ENCODE measurements at places on chromosomes 2 and 18.

DNA sequence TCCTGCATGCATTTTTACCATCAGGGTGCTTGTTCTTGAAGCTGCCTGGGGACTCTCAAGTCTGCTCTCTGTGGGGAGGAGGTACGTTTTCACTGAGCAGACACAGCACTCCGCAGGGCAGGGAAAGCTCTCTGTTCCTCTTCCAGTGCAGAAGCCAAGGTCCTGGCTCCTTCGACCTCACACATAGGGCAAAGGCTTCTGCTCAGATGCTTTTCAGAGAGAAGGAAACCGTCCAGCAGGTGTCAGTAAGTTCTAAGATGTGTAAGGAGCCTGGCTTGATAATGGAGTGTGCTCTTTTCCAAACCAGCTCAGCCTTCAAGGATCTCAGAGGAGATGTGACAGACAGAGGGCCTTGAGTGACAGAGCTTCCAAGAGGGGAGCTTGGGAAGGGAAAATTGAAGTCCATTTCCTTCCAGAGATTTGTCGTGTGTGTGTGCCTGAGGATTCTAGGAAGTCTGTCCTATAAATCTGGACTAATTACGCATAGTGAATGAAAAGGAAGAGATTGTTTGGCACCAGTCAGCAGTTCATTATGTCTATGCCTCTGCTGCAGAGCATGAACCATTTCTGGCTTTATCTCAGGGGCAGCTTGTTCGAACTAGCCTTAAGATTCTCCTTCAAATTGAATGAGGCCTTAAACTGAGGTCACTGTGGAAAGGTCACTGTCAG is 67.3 kb upstream of the UPP2 start:
- DNase-seq, result no peak

DNA sequence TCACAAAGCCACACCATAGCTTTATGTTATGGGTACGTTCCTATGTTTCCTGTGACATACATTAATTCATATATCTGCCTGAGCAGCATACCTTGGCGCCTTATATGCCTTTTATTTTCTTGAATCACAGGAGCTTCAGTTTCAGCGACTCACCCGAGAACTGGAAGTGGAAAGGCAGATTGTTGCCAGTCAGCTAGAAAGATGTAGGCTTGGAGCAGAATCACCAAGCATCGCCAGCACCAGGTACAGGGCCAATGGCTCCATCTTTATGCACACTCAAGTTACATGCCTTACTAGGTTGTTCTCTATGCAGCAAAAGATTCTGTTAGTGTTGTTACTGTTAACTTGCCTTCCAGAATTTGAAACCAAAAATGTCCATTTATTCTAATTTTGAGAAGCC is 120.4 kb downstream of the PKP4 start:
- no peak for DNase-seq

DNA sequence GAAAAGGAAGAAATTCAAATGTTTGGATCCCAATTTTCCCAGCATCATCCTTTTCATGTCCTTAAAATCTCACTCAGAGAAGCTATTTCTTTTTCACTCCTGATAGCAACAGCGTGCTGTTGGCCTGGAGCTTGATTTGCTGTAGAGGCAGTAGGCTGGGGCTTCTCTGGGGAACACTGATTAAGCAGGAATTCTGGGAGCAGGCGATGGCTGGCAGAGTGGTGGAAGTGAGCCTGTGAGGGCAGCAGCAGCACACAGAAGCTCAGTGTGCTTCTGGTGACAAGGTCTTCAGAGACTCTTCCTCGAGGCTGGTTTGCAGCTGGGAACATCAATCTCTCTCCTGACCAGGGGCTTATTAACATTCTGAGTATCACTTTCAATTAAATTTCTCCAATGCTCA is 284.6 kb downstream of the DPP10 start:
- no peak for DNase-seq

DNA sequence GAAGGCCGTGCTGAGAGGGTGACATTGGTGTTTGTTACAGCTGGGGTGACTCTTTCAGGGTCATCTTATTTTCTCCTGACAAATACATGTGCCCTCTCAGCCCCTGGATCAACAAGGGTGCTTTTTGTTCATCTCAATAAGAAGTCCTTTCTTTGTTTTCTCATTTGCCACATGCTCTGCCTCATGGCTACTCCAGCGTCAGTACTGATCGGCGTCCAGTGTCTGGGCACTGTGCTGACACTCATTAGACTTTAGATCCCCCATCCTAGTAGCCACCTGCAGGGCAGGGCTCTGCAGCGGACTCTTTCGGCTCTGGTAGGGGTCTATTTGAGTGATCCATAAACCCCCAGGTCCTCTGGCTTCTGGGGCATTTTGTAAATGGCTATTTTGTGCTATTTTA is 38.4 kb downstream of the NPPC start:
- DNase-seq, result no peak

DNA sequence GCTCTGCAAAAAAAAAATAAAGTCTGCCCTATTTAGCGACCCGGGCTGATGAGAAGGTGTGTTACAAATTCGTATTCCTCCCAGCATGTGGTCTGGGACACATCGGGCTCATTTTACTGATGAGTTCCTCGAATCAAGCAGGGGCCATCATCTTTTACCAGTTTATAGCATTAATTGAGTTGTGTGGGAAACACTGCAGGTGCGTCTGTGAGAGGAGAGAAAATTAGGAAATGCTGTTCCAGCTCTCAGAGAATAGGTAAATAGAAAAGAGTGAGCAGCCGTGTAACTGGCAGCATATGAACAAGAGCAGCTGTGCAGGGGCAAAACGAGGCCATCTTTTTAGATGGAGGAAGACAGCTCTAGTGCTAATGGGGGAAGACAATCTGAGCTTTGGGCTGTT is 216.7 kb downstream of the SETBP1 start:
- no peak for DNase-seq
